ENCODE measurements at places on chromosomes 3 and 15.

DNA sequence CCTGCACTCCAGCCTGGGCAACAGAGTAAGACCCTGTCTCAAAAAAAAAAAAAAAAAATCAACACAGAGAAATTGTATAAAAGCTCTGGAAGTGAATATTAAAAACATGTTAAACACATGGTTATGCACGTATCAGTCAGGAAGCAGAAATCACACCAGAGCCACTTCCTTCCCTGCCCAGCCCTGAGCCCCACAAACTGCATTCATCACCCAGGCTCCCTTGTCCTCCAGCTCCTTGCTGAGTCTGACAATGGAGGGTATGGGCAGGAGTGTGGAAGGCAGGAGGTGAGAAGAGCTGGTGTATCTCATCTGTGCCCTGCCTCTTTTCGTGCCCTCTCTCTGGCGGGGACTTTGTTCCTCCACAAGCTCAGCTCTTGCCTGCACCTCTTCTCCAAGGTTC lies 12.1 kb upstream of the LOXL1 start:
- no peak for DNase-seq

DNA sequence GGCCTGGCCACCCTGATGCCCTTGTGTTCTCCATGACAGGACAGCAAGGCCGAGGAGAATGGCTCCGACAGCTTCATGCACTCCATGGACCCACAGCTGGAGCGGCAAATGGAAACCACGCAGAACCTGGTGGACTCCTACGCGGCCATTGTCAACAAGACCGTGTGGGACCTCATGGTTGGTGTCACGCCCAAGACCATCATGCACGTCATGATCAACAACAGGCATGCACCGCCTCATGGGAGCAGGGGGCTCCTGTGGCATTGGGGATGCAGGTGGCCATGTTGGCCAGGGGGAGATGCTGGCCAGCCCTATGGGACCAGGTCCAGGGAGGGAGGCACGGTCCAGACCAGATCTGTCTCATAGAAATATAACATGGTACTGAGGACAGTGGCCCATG lies 62.9 kb downstream of the GOLGA8B start:
- no peak for DNase-seq

DNA sequence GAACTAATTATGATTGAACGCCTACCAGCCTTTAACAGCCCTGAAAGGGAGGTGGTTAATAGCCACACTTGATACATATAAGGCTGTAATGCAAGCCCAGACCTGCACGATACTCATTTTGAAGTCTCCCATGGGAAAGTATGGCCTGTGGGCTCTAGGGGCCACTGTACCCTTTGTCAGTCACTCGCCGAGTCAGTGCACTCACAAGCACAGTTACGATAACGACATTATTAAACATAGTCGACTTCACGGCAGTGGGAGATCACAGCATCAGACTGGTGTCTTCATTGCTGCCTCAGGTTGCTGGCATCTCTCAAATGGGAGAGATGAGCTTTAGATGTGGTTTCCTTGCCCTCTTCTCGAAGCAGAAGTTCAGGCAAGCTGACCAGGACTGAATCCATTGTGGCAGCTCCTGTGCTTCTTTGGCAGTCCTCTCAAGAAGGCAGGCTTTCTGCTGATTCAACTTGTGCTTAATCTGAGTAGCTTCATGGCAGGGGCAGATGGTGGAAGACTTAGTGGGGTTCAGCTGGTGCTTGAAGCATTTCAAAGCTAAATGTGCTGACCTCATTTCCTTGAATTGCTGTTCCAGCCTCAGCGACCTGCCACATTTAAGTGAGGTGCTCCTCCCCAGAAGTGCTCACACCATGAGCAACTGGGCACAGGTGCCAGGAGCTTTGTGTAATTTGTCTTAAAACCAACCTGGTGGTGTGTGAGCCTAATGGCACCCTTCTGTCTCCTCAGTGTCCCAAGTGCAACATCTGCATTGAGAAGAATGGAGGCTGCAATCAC lies 15.8 kb upstream of the P4HTM start:
- DNase-seq: no peak

DNA sequence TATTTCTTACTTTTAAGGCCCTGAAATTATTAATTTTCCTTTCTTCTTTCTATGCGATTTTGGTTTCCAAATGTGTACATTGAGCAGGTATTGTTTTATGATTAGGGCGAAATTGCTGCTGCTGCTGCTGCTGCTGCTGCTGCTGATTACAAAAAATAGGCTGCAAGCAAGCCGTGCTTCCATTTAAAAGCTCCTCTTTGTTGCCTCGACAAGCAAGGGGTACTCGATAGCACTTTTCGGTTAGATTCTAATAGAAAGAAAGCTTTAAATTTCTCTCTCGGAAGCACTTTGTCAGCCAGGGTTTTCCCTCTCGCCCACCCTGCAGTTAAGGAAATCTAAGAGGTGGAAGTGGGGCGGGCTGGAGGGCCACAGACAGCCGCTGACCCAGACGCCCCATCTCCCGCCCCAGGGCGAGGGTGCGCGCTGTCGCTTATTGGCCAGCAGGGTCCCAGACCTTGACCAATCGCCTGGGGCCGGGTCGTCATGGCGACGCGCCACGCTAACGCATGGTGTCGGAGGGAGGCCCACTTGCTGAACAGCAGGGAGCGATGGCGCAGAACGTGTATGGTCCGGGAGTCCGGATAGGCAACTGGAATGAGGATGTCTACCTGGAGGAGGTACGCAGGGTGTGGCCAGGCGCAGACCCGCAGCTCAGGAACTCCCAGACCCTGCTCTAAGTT lies at the start of gene CFAP161:
TSS of gene CFAP161 (plus strand) at position 489 of the 680 bp plus-strand sequence. CDS start at position 549, 60 bp downstream.
- DNase-seq: peak; percentile 9

GRCh38 chr3:5022187-5022965 lies 43.1 kb downstream of the BHLHE40 start:
- no peak for DNase-seq

GRCh38 chr3:1227111-1227510 lies 134.3 kb downstream of the CNTN6 start:
- no peak for DNase-seq

GRCh38 chr15:95160316-95160715 lies 929.0 kb downstream of the MCTP2 start:
- no peak for DNase-seq

- no peak for DNase-seq
These were observed 4.2 kb upstream of the CCR2 start for GRCh38 chr3:46349484-46350261.

GRCh38 chr15:96947296-96948229 lies 617.1 kb downstream of the NR2F2 start:
- DNase-seq: no peak

- no peak for DNase-seq
These were observed 175.5 kb downstream of the ATG7 start for GRCh38 chr3:11447584-11448200.

GRCh38 chr3:151909681-151910405 lies 36.4 kb downstream of the SUCNR1 start:
- DNase-seq: no peak

DNA sequence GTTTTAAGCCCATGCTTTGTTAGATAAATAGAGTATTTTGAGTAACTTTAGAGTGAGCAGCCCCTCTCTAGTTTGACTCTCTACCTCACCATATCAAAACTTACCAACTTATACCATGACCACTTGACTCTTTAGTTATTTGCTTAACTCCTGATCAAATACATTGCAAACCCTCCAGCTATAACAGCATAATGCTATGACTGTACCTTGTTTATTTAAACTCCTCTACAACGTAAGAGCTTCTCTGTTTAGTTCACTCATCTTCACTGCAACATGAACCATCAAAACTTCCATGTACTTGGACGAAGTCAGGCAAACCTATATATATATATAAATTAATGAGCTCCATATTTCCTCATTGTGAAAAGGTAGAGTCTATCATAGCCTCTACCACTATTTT lies 218.2 kb downstream of the DPH6 start:
- no peak for DNase-seq

DNA sequence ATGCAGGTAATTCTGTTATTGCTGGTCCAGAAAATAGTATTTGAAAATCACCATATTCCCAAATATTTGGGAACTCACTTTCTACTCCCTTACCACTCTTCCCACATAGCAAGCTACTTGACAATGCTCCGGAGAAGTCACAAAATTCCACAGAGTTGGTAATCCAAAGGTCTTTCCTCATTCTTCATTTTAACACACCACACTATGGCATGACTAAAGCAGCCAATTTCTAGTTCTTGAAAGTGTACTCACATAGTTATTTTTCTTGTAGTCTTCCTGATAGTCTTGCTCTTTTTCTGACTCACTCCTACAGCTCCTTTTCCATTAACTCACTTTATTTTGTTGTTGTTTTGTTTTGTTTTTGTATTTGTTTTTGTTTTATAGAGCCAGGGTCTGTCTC lies 67.2 kb downstream of the MYO9A start:
- DNase-seq: no peak

DNA sequence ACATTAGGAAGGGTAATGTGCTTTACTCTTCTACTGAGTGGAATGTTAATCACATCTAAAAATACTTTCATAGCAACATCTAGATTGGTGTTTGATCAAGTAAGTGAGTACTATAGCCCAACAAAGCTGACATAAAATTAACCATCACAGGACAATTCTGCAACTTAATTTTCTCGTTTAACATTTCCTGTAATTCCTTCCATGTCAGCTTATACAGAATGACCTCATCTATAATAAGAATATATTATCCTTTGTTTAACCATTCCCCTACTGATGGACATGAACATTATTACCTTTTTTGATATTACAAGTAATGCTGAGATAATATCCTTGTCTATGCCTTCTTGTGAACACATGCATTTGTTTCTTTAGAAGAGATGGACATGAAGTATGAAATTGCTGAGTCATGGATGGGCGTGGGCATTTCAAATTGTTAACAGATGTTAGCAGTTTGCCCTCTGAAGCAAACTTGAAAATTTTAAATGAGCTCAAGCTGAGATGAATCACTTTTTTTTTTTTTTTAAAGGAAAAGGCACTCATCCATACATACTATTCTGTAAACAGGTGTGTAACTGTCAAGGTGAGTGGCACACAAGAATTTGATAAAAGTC lies 85.1 kb downstream of the OXNAD1 start:
- no peak for DNase-seq

DNA sequence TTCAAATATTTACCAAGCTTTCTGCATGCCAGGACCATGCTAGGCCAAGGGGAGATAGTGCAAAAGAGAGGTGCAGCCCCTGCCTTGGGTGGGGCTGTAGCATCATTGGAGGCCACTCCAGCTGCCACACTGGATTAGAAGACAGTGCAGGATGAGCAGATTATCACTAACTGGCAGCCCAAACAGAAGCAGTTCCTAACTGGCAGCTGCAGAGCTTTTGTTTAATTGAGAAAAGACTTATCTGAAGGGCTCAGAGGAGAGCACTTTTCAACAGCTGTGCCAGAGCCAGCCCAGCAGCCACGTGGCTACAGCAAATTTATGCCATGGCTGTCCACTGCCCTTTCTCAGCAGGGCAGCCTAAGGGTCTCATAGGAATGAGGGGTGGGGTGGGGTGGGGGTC lies 13.5 kb upstream of the ACSBG1 start:
- no peak for DNase-seq

DNA sequence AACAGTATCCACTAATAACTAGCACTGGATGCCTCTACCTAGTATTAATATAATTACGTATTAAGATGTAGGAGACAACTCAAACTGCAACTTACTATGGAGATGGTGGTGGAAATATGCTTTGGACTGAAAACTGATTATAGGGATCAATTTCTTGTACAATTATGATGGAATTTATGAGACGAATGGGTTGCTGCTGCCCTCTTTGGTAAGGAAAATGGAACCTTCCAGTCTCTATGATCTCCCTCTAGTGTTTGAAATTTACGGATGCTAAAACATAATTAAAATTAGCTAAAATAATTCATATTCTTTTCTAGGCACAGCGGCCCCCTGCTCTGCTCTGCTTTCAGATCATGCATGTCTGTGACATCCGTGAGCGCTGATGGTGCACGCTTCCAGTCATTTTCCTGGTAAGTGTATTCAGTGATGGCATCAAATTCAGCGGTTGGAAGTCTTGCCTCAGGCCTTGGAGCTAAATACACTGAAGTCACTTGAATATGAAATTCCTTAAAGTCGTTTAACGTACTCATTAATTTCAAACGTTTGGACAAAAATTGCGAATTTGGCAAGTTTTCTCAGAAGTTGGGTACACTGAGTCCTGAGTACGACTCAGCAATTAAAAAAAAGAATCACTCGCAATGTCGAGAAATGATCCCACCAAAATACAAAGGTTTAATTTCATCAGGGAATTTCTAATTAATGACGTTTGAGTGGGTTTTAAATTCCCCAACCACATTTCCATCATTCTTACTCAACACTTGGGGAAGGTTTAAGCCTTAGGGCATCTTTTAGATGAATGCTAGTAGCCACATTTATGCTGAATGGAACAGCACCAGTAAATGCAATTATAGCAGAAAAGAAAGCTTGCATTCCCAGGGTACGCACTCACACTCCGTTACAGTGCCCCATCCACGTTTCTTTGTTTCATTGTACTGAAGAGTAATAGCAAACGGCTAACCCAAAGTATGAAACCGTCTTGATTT lies 132.6 kb downstream of the NR2F2 start:
- DNase-seq: no peak

DNA sequence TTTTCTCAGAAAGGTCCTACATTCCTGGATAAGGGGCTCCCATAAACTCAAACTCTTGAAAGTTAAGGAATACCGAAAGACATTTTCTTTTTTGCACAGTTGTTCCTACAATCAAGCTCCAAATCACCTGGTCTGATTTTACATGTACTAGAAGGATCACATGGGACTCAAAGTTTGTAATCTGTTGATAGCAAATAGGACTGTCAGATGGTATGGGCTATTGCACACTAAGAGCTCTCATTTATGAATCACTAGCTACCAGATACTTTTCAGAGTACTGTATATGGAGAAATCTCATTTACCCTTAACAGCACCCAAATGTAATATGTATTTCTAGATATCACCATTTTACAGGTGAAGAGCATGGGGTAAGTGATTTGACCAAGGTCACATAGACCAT lies 49.5 kb upstream of the CMSS1 start:
- no peak for DNase-seq

- DNase-seq: no peak
These were observed 37.4 kb upstream of the DCP1A start for GRCh38 chr3:53384465-53385423.

DNA sequence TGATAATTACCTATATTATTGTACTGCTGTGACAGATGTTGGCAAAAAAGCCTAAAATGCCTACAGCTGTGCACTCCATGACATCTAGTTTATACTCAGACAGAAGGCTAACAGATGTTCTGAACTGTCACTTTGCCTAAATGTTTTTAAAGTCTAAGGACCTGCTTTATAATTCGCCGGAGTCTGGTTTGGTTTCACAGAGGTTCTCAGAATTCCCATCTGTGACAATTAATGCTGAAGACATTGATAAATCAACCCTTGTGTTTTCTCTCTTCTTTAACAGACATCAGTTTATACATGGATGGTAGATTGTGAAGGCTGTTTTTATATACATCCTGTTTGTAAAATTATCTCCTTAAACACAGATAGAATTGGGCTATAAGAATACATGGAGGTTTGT lies 19.8 kb upstream of the SOX2 start:
- no peak for DNase-seq
